Adipocyte (in vitro differentiated cells): ENCODE measurements at places on chromosomes 16 and 17.
A peak's percentile ranks its signal among the peaks of the same experiment; 100 is the strongest.

- DNase-seq, result peak; percentile 70
Measured at GRCh38 chr16:70437582-70438557, 1.0 kb downstream of the ST3GAL2 start.

DNA sequence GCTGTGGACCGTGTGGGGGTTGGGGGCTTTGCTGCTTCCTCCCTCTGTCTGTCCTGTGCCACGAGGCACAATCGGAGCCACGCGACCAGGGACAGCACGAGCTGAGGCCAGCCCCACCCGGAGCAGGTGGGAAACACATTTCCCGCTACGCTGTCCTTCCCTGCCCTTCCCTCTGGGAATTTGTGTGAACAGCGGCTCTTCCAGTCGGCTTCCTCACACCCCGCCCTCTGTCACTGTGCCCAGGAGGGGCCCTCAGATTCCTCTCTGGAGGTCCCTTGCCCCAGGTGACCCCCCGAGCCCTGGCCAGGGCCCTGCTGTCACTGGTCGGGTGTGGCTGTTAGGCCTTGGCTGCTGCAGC is 19.6 kb downstream of the SPIRE2 start:
- no peak for DNase-seq

DNA sequence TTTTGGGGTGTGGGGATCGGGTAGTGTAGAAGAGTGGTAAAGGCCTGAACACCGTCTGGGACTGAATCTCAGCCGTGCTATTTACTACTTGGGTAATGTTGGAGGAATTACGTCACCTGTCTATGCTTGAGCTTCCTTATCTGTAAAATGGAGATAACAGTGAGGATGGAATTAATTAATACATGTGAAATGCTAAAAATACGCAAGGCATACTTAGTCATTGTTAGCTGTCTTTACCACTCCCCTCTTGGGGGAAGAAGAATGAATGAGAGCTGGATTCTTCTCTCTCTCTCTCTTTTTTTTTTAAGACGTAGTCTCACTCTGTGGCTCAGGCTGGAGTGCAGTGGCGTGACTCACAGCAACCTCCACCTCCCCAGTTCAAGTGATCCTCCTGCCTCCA is 41.1 kb upstream of the TANGO6 start:
- DNase-seq, result no peak

- DNase-seq, result no peak
Measured at GRCh38 chr16:66378741-66379570, 12.5 kb downstream of the CDH5 start.

DNA sequence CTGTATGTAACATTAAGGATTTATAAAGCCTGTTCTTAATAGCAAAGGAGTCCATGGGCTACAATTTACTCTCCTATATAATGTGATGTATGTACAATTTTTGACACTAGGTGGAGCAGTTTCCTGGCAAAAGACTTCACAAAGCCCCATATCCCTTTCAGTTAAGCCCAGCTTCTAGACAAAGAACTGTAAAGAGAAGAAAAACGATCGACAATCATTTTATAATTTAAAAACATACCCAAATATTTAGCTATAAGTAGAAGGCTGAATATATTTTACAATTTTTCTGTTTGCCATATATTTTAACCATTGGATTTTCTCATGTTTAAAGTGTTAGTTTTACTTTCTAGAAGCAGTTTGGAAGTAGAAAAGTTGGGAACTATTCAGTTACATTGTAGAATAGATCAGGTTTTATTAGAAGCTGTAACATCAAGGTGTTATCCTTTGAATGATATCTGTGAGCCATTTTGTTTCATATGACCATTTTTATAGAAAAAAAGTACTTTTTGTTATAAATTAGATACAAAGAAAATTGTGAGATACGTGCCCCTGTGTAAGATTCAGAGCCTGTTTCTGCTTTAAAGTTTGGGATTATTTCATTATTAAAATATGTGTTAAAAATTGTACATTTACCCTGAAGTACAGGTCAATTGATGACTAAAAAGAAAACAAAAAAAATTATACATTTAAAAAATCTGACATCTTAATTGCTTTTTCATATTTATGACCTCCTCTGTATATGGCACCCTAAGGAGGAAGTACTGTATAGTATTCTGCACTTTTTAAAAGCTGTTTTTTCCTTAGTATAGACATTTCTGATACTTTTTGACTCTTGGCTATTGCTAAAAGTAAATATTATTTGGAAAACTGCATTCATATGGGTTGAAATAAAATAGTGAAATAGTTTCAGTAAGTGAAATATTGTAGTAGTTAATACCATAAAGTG is 46.3 kb downstream of the VMP1 start:
- peak; percentile 96 for DNase-seq

- DNase-seq, result peak; percentile 28
Measured at GRCh38 chr16:56617212-56618085, 8.1 kb upstream of the MT1E start.

GRCh38 chr16:67445913-67446907 is 15.3 kb downstream of the HSD11B2 start:
- no peak for DNase-seq

- no peak for DNase-seq
Measured at GRCh38 chr16:30027588-30028437, 3.3 kb downstream of the TLCD3B start.

DNA sequence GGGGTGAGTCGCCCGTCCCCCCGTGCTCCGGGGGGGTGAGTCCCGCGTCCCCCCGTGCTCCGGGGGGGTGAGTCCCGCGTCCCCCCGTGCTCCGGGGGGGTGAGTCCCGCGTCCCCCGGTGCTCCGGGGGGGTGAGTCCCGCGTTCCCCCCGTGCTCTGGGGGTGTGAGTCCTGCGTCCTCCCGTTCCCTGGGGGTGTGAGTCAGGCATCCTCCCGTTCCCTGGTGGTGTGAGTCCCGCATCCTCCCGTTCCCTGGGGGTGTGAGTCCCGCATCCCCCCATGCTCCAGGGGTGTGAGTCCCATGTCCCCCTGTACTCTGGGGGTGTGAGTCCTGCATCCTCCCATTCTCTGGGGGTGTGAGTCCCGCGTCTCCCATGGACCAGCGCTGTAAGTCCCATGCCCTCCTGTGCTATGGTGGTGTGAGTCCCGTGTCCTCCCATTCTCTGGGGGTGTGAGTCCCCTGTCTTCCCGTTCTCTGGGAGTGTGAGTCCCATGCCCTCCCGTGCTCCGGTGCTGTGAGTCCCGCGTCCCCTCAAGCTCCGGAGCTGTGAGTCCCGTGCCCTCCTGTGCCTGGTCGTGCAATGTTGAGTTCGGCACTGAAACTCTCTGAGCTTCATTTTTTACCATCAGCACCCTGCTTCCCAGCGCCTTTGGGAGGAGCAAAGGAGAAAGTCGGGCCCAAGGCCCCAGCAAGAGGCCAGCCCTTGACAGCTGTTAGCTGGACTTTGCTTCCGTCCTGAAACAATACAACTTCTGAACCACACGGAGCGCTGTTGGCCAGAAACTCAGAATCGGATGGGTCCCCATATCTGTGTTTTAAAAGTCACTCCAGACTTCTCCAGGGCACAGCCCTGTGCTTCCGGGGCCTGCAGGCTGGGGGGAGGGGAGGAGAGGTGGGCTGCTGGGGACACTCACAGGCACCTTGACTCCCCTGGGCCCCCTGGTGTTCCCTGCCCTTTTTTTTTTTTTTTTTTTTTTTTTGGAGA is 11.5 kb upstream of the ZC3H18 start:
- DNase-seq, result peak; percentile 70

DNA sequence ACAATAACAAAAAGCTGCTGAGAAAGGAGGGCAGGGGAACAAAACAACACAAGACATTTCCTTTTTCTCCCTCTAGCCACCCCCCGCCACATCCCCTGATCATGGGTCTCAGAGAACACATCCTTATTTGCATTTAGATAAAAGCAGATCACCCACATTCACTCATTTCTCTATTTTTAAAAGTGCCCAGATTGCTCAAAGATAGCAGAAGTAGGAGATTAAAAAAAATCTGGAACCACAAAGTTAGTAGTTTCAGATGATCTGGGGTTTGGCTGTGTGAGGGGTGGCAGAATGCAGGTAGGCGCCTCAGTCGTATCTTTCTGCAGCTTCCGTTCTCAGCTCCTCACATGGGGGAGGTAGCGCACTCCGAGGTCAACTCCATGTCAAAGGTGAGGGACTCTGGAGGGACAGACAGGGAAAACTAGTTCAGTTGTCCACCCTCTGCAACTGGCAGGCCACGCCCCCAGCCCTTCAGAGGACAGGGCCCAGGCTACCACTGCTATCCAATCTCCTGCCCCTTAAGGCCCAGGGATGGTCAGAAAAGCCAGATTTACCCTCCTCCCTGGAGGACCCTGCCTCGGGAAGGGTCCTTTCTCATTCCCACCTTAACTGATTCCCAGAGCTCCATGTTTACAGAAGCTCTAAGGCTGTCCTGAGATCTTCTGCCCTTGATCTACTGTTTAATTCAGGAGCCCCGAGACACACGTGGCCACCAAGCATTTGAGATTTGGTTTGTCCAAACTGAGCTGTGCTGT is 27.3 kb downstream of the STAT5A start:
- no peak for DNase-seq

GRCh38 chr16:87854053-87854906 is 15.0 kb downstream of the SLC7A5 start:
- DNase-seq, result no peak

DNA sequence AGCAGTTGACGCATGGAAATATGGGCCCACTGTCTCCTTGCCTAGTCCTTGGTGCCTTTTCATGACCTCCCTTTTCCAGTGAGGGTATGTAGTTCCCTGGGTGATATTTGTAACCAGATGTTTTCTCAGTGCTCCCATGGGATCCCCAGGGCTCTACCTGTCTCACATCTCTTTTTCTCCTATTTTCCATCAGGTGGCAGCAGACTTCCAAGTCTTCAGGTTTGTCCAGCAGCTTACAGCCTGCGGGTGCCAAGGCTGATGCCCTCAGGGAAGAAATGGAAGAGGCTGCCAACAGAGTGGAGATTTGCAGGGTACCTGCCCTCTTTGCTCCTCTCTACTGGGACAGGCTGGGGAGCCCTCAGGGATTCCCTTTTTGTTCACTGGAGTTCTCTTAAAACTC is 89.1 kb downstream of the ELAC2 start:
- DNase-seq, result no peak

GRCh38 chr16:81676066-81676882 is 102.8 kb upstream of the PLCG2 start:
- DNase-seq, result no peak

DNA sequence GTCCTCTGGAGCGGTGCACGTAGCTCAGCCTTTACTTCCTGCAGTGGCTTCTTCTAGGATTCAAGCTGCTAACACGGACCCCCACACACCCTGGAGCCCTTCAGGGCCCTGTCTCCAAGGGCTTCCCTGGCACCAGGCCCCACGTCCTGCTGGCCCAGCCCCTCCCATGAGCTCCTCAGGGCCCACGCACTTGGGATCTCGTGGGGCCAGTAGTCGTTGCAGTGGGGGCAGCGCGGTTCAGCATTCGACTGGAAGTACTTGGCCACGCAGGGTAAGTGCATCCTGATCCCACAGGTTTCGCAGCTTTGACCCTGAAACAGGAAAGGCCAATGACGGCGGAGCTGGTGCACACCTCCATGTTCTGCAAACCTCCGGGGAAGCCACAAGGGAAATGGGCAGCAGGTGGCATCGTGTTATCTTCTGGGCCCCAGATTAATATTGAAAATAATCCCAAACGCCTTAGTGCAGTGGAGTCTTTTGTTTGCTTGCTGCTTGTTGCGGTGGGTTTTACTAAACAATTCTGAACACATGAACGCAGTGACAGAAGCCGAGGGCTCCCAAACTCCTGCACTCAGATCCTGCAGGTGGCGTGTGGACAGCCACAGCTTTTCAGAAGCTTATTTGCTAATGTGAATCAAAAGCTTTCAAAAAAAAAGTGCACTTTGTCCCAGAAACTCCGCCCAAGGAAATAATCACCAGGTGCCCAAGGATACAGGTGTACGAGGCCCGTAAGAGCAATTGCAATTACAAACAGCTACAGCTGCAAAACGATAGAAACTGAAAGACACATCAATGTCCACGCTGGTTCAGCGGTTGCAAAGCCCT is 22.4 kb downstream of the KDM8 start:
- no peak for DNase-seq

GRCh38 chr17:48093341-48094045 is 7.8 kb downstream of the CBX1 start:
- no peak for DNase-seq

- DNase-seq, result no peak
Measured at GRCh38 chr17:47955497-47956461, 1.9 kb downstream of the PRR15L start.
